ENCODE measurements at places on chromosomes 1 and 21. TPM values are rescaled to one million over a fixed set of nuclear protein-coding genes. Genes with fewer than 3 reads are reported as not detected.
A peak's percentile ranks its signal among the peaks of the same experiment; 100 is the strongest.

DNA sequence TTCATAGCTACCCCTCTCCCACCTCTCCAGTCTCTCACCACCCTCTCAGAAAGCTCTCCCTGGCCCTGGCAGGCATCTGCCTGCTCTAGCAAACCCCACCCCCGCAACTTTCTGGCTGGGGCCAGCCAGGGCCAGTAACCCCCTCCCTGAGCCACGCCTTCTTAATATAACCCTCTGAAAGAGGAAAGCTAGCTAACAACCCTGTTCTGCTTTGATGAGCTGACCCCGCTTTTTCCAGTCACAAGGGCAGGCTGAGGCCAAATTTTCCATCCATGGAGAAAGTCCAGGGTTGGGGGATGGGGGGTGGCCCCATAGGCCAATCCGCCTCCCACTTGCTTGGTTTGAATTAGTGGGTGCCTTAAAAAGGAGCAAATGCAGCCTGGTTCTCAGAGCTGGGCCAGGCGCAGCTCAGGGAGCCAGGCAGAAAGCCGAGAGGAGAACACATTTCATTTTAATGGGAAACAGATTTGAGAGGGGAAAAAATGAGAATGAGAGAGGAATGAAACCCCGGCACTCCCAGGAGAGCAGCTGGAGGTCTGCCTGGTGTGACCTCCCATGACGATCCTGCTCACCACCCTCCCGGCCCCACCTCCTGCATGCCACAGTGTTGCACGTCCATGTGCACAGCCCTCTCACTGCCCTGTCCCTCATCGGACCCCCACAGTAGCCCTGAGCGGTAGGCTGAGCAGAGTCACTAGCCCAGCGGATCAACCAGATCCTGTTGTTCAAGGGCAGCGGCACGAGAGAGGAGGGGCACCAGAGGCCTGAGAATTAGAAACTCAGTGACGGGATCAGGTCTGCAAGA is 62.3 kb downstream of the OPTC start:
- H3K36me3 ChIP-seq, result no peaks in the 10 kb centered on the region
- H3K27ac ChIP-seq, result peak overlapping the region; percentile 81
- peaks cover 41% of the 10 kb centered on the region for H3K4me1 ChIP-seq
- DNase-seq, result peak; percentile 47
- H3K4me3 ChIP-seq, result peak overlapping the region; percentile 9

DNA sequence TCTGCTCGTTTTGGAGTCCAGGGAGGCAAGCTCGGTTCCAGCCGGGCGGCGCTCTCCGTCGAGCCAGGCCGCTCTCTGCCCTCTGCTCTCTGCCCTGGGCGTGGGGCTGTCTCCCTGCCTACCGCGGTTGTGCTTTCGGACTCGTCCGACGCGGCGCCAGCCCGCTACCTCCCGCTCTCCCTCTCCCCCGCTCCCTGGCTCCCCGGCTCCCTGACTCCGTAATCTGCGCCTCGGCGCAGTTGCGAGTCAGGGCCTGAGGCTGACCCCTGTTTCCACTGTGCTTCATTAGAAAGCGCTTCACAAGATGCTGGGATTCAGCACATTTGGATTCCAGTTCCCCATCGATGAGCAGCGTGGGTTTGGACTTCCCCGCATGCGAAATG is 2.2 kb downstream of the SOX13 start:
- no peak for DNase-seq
- H3K4me3 ChIP-seq, result peak overlapping the region; percentile 96
- H3K36me3 ChIP-seq, result peaks cover 2% of the 10 kb centered on the region
- H3K4me1 ChIP-seq, result peaks cover 60% of the 10 kb centered on the region

GRCh38 chr1:236727521-236727920 is 41.2 kb downstream of the ACTN2 start:
- DNase-seq, result no peak
- peaks cover 4% of the 10 kb centered on the region for H3K36me3 ChIP-seq
- H3K4me1 ChIP-seq, result no peaks in the 10 kb centered on the region
- H3K4me3 ChIP-seq, result no peak overlapping the region
- no peak overlapping the region for H3K27ac ChIP-seq

GRCh38 chr1:110756506-110756905 is 81.8 kb upstream of the KCNA3 start:
- DNase-seq, result no peak
- H3K27ac ChIP-seq, result no peak overlapping the region
- H3K4me1 ChIP-seq, result peaks cover 29% of the 10 kb centered on the region
- no peak overlapping the region for H3K4me3 ChIP-seq
- H3K36me3 ChIP-seq, result no peaks in the 10 kb centered on the region

- H3K36me3 ChIP-seq, result no peaks in the 10 kb centered on the region
- peaks cover 44% of the 10 kb centered on the region for H3K4me1 ChIP-seq
- DNase-seq, result no peak
These were observed 779.9 kb downstream of the KCNT2 start for GRCh38 chr1:195828325-195828724.

GRCh38 chr21:46448108-46448507 is 10.6 kb upstream of the DIP2A start:
- no peak for DNase-seq
- no peak overlapping the region for H3K4me3 ChIP-seq
- H3K4me1 ChIP-seq, result peaks cover 6% of the 10 kb centered on the region
- H3K36me3 ChIP-seq, result peaks cover 48% of the 10 kb centered on the region
- no peak overlapping the region for H3K27ac ChIP-seq

DNA sequence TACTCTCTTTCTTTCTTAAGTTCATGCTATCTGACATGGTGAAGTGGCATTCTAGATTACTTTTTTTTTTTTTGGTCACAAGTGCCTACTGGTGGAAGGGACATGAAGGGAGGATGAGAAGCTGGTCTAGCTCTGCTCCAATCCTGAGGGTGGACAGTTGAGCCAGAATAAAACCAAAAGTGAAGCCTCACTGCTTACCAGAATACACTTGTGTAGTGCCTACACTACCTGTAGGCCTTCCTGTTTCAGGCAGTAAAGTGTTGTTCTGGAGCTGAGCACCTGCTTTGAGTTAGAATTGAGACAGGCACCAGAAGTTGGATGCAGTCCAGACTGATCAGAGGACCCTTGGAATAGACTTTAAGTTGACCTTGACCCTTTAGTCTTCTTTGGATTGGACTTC is 40.4 kb upstream of the APOBEC4 start:
- H3K36me3 ChIP-seq, result no peaks in the 10 kb centered on the region
- no peaks in the 10 kb centered on the region for H3K4me1 ChIP-seq

DNA sequence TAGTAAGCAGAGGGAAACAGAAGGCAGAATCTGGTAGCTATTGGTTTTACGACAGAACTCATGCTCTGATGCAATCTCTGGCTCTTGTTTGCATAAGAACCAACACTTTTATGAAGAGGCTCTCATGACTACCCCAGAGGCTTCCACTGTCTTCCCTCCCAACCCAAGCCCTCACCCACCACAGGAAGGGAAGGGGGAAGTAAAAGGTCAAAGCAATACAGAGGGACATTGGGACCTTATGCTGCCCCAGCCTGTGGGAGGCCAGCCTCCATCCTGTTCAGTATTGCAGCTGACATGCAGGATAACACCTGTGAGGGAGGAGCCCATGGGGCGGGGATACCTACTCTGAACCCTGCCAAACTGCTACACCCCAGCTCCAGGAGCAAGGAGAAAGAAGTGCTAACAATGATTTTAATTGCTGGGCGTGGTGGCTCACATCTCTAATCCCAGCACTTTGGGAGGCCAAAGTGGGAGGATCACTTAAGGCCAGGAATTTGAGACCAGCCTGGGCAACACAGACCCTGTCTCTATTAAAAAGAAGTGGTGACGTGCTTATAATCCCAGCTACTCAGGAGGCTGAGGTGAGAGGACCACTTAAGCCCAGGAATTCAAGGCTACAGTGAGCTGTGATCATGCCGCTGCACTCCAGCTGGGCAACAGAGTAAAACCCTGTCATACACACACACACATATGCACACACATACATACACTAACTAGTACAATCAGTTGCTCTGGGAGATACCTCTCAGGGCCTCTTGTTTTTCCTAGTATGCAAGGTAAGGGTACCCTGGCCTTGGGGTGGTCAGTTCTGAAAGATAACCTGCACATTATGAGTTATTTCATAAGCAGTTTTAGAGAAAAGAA is 9.5 kb downstream of the MR1 start:
- peaks cover 6% of the 10 kb centered on the region for H3K36me3 ChIP-seq
- H3K27ac ChIP-seq, result no peak overlapping the region
- no peak for DNase-seq

DNA sequence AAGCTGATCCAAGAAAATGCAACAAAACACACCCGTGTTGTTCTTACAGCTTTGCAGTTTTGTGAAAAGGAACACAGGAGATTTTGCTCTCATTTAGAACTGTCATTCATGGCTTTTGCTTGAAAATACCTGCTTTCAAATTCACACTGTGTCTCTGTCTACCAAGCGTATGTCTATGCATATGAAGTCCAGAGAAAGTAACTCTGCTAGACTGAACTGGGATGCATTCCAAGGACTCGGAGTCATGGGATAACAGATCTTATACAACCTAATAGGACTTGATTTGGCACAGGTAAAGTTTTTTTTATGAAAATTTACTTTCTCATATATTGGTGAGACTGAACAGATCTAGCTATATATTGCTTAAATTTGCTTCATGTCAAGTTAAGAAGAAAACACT is 102.4 kb downstream of the PTGER3 start:
- peaks cover 1% of the 10 kb centered on the region for H3K36me3 ChIP-seq
- no peaks in the 10 kb centered on the region for H3K27me3 ChIP-seq
- DNase-seq, result no peak
- H3K27ac ChIP-seq, result no peak overlapping the region

DNA sequence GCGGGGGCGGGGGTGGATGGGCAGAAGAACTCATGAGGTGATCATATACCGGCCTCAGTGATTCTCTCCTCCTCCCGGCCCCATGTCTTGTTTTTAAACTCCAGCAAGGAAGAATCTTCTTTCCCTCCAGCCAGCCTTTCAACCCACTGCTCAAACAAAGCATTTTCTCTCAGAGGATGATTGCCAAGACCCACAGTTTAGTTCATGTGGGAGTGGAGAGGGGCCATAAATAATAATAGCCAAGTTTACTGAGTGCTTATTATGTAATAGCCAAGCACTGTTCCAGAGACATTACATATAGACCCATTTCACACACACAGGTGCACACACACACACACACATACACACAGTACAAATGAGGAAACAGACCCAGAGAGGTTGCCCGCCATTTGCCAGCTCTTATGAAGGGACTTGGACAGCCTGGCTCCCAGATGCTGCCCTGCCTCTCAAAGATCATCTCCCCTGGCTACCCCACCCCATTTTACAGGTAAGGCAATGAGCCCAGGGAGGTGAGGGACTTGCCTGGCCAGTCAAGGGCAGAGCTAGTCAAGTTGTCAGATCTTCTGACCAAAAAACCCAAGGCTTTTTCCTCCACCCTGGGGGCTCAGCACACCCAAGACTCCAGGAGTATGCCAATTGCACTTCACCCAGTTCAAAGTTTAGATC is 18.0 kb upstream of the BCAR3 start:
- 0 out of 2 replicates have a peak, but pooled peaks cover 2% of the 10 kb centered on the region for H3K4me1 ChIP-seq
- H3K27ac ChIP-seq, result no peak overlapping the region
- no peaks in the 10 kb centered on the region for H3K27me3 ChIP-seq

DNA sequence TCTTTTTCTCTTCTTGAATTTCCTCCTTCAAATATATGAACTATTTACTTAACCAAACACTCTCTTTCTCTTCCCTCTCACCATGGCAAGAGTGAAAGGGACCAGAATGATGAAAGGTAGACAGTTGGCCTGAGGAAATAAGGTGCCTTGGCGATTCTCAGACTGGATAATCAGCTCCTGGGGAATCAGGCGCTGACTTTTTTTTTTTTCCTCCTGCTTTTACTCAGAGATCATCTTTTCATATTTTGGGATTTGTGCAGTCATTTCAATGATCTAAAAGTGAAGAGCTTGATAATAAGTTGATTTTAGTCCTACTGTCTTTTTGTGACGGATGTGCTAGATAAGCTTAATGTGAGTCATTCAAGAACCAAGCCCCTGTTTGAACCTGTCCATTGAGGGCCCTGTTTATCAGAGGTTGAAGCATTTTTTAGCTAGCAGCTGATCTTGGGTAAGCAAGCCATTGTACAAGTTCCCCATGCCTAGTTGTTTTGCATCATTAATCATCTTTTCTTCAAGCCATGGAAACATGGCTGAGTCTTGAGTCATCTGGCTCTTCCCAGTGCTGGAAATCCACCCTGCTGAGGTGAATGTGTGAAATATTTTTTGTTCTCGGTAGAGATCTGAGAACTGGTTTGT is 40.8 kb downstream of the ITSN1 start:
- H3K4me1 ChIP-seq, result peaks cover 74% of the 10 kb centered on the region
- no peak for DNase-seq
- peaks cover 3% of the 10 kb centered on the region for H3K36me3 ChIP-seq
- peak overlapping the region; percentile 58 for H3K4me3 ChIP-seq
- peak overlapping the region; percentile 95 for H3K27ac ChIP-seq
- H3K27me3 ChIP-seq, result no peaks in the 10 kb centered on the region

GRCh38 chr1:116375887-116376728 is 3.1 kb downstream of the ATP1A1 start:
- peak; percentile 49 for DNase-seq
- H3K36me3 ChIP-seq, result no peaks in the 10 kb centered on the region
- peak overlapping the region; percentile 86 for H3K4me3 ChIP-seq
- peaks cover 77% of the 10 kb centered on the region for H3K4me1 ChIP-seq

DNA sequence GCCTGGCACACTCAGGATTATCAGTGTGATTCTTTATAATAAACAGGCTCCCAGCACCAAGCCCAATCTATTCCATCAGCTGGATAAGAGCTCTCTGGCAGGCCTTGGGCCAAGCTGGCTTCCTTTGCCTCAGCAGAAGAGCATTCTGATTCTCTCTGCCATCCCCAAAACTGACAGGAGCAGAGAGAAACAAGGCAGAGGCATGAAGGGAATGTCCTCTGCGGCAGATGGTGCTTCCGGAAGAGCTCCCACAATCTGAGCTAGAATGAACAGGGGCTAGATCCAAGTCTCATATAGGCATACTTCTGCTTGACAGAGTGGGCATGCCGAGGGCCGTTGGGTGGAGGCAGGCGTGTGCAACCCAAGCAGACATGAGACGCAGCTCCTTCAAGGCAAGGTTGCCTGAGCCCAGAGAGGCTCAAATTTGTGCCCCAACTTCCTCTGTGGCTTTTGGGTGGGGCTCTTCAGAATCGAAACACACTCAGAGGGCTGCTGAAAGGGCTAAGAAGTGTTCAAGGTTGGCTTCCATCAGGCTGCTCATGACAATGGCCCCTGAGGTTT is 4.0 kb downstream of the CAPN2 start:
- peaks cover 92% of the 10 kb centered on the region for H3K27me3 ChIP-seq
- peaks cover 10% of the 10 kb centered on the region for H3K36me3 ChIP-seq
- H3K4me3 ChIP-seq, result no peak overlapping the region
- no peak overlapping the region for H3K27ac ChIP-seq
- peaks cover 52% of the 10 kb centered on the region for H3K4me1 ChIP-seq

DNA sequence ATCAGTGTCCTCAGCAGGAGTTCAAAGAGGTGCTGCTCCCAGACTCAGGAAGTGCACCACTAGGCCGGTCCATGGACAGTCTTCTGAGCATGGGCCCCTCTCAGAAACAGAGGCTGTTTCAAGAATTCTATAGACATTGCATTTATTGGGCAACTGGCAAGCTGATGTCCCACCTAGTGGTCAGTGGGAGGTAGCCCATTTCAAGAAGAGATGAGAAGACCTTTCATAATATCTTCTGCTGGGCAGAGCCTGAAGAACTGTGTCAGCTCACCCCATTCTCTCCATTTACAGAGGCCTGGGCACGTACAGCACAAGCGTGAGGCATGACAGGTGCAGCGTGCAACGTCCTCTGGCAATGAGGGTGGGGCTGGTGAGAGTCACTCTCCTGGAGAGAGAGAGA is 216.0 kb downstream of the DYRK1A start:
- H3K4me1 ChIP-seq, result peaks cover 2% of the 10 kb centered on the region
- no peak for DNase-seq
- H3K27ac ChIP-seq, result no peak overlapping the region
- H3K27me3 ChIP-seq, result no peaks in the 10 kb centered on the region
- H3K4me3 ChIP-seq, result no peak overlapping the region

The THRAP3 gene
- total RNA-seq, result 160 TPM

The SPRR2B gene
- not detected for total RNA-seq

The TNNT2 gene
- 7.9 TPM for total RNA-seq

The PGD gene
- 278 TPM for total RNA-seq

The IQGAP3 gene
- total RNA-seq, result 30.8 TPM

The TRNP1 gene
- total RNA-seq, result 49.4 TPM

The F5 gene
- 0.21 TPM for total RNA-seq

The CAP1 gene
- 258 TPM for total RNA-seq
